ENCODE measurements at places on chromosomes 6 and 20.
A peak's percentile ranks its signal among the peaks of the same experiment; 100 is the strongest.

DNA sequence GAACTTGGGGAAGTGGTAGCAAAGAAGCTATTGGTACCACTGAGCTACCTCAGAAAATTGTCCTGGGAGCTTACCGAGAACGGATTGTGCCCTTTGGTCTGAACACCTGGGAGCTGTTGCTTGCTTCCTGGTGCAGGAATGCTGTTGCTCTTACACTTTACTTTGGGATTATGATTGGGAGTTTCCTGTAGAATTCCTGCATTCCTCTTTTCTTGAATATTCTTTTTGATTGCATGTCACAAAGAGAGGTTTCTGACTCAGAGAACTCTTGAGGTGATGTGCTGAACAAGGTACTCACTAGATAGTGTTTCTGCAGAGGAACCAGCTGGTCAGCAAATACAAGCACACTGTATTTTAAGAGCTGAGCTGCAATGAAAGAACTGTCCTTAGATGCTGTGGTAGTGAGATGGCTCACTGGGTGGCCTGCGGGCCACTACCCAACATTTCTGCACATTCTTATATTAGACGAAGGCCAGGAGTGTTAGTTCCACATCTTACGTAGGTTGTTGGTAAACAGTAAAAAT is 35.0 kb downstream of the LRRC1 start:
- DNase-seq = no peak

DNA sequence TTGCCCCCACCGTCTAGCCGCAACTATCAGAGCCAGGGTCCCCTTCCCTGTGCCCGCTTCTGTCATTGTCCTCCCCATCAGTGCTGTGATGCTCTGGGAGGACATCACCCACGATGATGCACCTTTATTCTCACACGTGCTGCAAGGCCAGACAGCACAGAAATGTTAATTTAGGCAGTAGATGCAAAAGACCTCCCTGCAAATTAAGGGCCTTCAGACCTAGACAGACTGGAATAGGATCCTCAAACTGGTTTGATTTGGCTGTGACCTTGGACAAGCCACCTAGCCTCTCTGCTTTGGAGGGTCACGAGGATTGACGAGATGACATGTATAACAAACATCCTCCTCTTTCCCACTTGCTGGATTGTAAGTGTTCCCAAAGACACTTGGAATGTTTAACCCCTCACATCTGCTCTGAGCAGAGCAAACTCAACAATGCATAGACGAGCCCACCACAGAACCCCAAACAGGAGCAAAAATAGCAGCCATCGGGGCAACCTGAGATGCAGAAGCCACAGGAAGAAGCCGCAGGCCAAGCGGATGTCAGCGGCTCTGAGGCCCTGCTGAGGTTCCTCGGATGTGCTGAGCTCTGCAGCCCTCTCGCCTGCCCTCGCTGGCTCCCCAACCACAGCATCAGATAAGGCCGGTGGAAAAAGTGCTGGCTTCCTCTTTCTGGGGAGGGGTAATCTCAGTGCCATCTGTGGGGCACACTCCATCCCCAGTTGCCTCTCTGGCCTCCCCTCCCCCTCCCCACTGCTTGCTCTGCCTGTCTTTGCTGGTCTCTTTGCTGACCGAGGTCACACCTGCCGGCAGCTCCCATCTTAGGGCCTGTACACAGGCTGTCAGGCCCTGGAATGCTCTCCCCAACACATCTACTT is 35.3 kb downstream of the TOX2 start:
- DNase-seq = peak; percentile 93

DNA sequence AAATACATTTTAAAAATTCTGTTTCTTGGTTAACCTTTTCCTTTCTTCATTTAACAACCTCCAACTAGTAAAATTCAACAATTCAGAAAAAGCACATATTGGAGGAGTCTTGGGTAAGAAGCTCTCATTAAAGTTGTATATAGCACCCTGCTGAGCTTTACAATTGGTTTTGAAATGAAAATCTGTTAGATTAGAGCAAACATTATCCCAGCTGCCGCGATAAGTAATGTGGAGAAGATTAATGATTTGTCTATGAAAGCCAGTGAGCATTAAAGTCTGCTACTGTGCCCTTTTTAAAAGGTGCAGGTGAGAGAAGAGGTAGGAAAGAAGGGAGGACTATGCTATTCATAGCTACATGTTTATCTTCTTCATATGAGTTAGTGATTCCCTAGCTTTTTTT is 201.5 kb downstream of the ZFAND3 start:
- DNase-seq = no peak

- no peak for DNase-seq
Observed at GRCh38 chr20:62387933-62388635, 1.2 kb downstream of the RPS21 start.

DNA sequence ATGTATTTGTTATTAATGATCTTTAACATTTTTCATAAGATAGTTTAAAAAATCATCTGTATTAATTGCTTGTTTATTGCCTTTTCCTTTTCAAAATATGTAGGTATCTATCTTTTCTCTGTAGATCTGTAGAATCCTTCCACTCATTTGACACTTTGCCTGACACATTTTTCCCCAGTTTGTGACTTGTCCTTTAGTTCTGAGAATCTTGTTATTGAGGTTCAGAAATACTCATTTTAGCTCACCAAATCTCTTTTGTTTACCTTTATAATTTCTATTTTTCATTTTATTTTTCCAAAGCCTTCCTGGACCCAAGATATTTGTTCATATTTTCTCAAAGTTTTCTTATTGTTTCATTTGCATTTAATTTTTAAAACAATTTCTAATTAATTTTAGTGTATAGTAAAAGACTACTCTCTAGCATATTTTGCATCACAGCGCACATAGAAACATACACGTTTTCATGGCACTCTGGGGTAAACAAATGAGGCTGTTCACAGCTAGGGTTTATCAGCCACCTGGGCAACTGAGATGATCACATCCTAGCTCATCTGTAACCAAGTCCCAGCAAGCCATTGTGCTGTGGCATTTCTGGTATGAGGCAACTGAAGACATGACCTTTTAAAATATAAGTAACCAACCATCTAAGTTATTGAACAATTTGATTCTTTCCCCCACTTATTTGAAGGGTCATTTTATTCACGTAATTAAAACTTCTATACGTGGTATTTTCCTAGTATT is 275.7 kb downstream of the ADGB start:
- DNase-seq = no peak

DNA sequence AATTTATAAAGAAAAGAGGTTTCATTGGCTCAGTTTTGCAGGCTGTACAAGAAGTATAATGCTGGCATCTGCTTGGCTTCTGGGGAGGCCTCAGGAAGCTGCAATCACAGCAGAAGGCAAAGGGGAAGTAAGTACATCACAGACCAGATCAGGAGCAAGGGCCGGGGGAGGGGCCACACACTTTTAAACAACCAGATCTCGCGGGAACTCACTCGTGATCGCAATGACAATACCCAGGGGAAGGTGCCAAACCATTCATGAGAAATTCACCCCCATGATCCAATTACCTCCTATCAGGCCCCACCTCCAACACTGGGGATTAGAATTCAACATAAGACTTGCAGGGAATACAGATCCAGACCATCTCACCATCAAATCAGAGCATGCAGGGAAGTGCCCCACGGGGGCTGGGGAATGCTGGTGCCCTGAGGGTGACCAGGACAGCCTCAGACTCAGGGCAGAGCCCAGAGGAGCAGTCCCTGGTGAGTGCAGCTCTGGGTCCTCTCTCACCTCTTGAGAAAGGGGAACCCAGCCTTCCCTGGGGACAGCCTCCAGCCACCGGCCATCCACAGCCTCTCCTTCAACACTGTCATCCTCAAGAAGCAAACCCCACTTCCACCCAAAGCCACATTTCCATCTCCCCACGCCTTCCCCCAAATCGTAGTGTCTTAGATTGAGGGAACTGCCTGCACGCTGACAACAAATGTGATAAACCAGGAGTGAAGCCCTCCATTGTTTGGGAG is 80.7 kb downstream of the ANKRD60 start:
- DNase-seq = no peak

- DNase-seq = no peak
Observed at GRCh38 chr6:3088968-3089367, 20.7 kb downstream of the RIPK1 start.

DNA sequence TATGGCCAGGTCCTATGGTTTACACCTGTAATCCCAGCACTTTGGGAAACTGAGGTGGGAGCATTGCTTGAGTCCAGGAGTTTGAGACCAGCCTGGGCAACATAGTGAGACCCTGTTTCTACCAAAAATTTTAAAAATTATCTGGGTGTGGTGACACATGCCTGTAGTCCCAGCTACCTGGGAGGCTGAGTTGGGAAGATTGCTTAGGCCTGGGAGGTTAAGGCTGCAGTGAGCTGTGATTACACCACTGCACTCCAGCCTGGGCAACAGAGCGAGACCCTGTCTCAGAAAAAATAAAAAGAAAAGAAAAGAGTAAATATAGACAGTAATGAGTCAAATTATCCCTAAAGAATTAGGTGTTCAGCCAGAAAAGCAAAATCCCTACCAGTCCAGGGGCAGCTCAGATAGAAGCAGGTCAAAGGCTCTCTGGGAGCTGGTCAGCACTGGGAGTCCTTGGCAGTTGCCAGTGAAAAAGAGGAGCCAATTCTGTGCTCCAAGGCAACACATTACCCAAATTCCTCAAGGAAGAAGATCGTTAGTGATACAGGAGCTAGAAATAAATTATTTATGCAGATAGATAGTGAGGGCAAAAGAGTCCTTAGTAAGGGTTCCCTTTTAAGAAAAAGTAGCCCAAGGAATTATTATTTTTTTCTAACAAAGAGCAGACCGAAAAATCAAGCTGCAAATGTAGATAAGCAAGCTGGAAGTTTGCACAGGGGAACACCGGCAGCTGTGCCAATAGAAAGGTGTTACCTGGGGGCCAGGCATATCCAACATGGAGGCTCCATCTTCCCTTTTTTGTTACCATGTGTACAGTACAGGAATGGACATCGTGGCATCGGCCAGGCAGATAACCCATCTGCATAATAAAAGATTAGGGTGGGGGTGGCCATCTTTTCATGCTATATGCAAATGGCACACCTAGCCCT is 31.4 kb upstream of the SEC63 start:
- DNase-seq = no peak

DNA sequence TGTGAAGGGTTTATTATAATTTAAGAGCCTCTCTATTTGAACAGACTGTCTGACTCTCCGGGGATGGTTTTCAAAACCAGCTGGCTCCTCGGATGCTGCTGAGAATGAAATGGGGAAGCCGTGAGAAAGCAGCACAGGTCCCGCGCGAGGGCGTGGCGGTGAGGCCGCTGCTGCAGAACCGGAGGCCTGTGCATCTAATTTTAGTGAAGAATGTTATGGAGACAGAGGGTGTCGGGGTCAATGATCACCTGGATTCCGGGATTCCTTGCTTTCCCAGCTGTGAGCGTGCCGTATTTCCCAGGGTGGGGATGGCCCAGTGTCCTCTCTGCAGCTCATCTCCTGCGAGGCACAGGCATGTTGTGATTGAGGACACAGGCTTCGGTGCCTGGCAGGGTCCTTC is 348.0 kb downstream of the CDH4 start:
- no peak for DNase-seq

DNA sequence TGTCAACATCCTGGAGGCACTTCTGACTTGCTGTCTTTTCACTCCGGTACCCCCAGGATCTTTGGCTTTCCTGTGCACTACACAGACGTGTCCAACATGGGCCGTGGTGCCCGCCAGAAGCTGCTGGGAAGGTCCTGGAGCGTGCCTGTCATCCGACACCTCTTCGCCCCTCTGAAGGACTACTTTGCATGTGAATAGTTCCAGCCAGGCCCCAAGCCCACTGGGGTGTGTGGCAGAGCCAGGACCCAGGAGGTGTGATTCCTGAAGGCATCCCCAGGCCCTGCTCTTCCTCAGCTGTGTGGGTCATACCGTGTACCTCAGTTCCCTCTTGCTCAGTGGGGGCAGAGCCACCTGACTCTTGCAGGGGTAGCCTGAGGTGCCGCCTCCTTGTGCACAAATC is 12.0 kb upstream of the MAPRE1 start:
- no peak for DNase-seq
